ENCODE measurements at places on chromosomes 7 and 10.

GRCh38 chr7:114008696-114009095 lies 89.9 kb upstream of the PPP1R3A start:
- no peak for DNase-seq

- DNase-seq: no peak
Measured at GRCh38 chr10:86823565-86823964, 67.1 kb downstream of the BMPR1A start.

DNA sequence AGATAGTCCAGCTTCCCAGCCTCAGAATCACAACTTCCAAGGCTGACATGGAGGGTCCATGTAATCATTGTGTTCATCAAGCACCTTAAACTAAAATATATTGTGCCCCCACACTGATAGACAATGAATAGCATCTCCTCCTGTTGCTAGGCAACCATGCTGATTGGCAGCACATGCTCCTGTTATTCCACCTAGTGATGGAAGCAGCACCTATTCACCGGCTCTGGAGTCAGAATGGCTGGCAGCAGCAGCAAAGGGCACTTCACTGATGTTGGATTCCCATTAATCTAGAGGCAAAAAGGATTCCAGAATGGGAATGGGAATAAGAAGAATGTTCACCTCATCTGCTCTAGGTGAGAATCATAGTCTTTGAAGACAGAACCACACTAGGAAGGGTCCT lies 55.0 kb downstream of the RELN start:
- DNase-seq: no peak

DNA sequence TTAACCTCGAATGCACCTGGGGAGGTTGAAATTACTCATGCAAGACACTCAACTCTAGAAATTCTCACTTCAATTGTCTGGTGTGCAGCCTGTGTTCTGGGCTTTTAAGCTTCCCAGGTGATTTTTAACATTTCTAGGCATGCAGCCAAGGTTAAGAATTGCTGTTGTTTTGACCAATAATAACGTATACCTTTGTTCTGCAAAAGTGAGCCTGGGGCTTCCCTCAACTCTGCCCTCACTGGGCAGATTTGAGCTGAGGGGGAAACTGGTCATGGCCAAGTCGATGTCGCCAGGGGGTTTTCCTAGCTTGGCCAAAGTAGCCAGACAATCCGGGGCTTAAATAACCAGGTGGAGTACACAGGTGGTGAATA lies 568 bp downstream of the PRSS2 start:
- DNase-seq: no peak

DNA sequence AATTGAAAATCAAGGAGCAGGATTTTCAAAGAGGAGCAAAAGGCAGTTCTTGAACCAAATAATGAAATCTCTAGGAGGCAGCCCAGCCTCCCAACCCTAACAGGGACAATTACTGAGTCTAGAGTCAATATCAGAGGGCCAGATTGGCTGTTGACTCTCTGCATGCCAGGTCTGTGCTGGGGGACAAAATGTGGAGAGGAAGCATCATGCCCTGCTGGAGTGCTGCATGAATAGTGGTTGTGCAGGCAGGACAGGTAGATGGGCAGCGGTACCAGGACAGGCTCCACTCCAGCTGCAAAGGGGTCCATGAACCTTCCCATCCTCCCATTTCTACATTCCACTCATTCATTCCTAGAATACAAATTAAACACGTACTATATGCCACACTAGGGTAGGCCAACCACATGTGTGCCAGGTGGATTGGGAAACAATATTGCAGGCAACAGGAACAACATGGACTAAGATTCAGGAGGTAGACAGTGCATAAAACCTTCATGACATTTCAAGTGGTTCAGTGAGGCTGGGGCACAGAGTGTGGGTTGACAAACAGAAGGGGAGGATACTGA lies 30.4 kb upstream of the MAT1A start:
- no peak for DNase-seq

DNA sequence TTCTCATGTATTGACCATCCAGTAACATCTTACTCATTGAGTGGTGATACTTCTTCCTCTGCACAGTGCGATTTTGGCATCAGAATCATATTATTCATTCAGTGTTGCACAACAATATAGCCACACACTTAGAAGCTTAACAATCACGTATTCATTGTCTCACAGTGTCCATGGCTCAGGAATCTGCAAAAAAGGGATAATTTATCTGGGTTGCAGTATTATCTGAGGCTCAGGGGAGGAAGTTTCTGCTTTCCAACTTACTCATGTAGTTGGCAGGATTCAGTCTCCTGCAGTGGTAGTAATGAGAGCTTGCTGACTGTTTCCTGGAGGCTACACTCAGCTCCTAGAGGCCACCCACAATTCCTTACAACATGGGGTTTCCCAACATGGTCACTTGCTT lies 803.6 kb downstream of the SORCS1 start:
- DNase-seq: no peak

DNA sequence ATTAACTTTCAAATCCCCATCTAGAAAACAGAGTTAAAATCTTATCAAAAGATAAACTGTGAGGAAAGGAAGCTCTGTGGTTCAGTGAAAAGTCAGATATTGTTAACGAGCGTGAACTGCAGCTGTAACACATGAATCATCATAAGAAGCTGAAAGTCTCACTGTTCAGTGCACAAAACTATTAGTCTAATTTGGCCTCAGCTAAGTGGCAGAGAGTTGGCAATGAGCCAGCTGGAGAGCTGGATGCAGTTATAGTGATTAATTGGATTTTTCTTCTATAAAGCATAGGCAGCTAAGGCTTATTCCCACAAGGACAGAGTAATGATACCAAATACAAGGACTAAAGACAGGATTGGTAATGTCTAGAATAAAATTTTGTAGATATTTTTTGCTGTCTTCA lies 101.1 kb upstream of the ABCB5 start:
- no peak for DNase-seq

- DNase-seq: no peak
Measured at GRCh38 chr7:69919426-69920111, 321.3 kb downstream of the AUTS2 start.

DNA sequence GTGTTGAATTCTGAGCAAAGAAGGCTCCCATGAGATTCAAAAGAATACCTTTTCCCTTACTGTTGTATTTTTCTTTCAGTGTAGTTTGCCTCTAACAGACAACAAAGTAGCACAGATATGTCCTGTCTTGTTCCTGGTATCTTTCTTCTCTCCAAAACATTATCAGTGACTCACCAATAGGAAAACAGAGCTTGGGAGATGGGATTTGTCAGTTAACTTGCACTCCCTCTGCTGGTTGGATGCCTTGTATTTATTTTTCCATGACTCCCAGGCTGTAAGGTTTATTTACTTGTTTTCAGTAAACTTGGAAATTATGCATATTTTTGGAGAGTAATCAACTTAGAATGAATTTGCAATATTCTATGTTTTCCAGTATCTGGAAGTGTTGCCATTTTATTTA lies 129.7 kb downstream of the SAMD9 start:
- no peak for DNase-seq

- no peak for DNase-seq
Measured at GRCh38 chr7:2663121-2663886, 24.7 kb upstream of the AMZ1 start.

- DNase-seq: no peak
Measured at GRCh38 chr7:82715344-82715743, 271.8 kb upstream of the CACNA2D1 start.

DNA sequence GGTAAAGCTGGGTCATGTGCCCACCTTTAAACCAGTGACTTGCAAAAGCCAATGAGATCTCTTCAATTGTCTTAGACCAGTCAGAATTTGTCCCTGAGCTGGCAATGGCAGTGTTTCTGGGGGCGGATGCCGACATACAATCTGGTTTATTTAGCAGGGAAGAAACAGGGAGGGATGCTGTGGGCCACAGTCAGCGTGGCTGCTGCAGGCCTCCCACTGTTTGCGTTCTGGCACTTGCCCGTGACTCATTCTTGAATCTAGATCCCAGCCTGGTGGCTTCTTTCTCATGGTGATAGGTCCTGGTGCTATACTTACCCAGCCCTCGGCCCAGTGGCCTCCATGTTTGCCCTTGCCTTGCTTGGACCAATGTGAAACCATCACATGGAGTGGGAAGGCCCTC lies 3.1 kb upstream of the CPA1 start:
- no peak for DNase-seq

DNA sequence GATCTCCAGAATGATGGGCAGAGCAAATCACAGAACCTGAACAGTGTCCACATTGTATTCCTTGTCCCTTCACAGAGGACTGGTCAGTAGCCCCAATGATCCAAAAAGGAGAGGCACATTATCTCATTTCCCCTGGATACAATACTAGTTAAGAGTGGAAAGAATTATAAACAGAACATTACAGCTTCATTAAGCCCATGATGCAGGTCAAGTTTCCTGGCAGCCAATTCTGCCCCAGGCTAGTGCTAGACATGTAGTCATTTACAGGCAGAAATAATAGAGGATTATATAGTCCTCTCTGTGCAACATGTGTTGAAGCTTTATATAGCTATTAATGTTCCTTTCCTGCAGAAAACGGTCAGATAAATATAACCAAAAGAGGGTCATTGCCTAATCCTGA lies 124.3 kb upstream of the WNT16 start:
- DNase-seq: no peak

GRCh38 chr10:37754538-37755323 lies 102.7 kb downstream of the ZNF248 start:
- no peak for DNase-seq

GRCh38 chr7:88279323-88279722 lies 27.4 kb downstream of the STEAP4 start:
- no peak for DNase-seq

DNA sequence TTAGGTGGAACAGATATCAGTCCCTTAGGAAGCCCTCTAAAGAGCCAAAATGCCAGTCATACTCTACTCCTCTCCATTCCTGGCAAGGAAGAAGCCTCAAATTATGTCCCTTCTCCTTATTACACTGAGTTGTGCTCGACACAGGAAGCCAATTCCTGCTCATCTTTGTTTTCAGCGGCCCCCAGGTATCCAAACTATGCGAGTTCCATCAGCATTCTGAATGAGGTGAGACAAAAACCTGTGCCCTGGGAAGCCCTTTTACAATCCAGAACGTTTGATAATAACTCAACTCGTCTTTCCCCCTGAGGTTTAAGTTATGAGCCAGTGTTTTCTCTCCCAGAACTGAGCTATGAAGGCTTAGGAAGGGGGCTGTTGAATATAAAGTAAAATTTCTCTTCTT lies 580.5 kb downstream of the NXPH1 start:
- DNase-seq: no peak

DNA sequence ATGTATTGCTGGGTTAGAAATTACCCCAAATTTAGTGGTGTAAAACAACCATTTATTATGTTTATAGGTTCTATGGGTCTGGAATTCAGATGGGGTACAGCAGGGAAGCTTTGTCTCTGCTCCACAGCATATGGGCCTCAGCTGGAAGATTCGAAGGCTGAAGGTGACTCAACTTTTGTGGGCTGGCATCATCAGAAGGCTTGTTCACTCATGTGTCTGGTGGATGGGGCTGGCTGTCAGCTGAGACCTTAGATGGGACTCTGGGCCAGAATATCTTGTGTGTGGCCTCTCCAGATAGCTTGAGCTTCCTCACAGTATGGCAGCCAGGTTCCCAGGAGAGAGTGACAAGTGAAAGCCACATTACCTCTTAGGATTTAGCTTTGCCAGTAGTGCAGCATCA lies 45.9 kb downstream of the ZNF503 start:
- no peak for DNase-seq

- DNase-seq: no peak
Measured at GRCh38 chr7:123346766-123347165, 147.0 kb upstream of the SLC13A1 start.

GRCh38 chr7:36407636-36408550 lies 18.2 kb downstream of the ANLN start:
- no peak for DNase-seq

DNA sequence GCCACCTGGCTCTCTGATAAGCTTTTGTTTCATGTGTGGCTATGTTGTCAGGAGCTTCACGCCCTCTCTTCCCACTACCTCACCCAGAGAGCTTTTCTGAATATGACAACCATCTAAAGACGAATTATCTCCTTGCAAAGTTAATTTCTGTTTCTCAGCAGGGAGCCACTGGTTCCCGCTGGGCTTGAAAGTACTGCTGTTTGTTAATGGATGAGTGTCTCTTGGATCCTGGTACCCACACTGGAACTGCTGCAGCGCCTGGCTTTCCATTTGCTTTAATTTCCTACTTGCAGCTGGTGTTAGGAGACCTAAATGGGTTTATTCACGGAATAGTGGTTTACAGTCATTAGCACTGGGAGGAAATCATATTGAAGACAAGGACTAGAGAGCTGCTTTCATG lies 267.9 kb upstream of the LRGUK start:
- DNase-seq: no peak

GRCh38 chr10:123821136-123821535 lies 70.5 kb downstream of the CPXM2 start:
- no peak for DNase-seq

DNA sequence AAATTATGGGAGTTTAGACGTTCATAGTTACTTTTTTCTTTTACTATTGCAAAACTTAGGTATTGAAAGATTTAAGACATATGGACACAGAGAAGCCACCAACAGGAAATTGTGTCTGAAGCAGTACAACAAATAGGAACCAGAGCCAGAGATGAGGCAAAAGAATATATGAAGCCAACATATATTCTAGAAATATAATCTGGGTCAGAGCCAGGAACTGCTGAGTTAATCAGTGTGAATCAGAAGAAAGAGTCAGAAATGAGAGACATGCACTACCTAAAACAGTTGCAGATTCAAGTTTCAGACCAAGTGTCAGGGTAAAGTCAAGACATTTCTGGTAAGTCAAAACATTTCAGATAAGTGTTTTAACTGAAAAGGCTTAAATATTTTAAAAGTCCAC lies 67.7 kb downstream of the DGKB start:
- DNase-seq: no peak

DNA sequence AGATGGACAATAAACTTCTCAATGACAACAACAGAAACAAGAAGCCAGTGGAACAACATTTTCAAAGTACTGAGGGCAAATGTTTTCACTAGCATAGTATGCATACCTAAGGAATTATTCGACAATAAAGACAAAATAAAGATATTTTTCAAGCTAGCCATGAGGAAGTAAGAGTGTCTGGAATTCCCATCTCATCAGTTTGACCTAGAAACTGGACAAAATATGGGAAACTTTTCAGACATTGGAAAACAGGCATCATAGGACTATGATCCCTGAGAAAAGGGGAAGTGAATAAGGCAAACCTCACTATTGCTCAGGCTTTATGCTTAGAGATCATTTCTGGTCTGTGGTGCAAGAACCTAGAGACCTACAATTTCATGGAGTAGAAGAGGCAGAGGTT lies 86.3 kb downstream of the OAT start:
- no peak for DNase-seq

- DNase-seq: peak; percentile 55
Measured at GRCh38 chr7:42236266-42236975, 588 bp downstream of the GLI3 start.

DNA sequence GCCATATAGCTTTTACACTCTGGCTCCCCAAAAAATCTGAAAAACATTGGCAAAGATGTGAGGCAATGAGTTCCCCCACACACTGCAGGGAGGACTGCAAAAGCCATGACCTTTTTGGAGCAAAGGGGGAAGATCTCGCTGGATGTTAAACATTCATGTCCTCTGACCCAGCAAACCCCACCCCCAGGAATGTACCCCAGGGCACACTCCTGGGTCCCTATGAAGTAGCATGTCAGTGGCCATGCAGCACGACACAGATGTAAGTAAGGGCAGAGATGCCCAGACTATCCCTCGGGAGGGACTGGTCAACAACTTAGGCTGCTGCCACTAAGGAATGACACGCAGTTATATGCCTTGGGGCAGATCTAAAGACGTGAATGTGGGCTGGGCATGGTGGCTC lies 100.6 kb downstream of the DLG5 start:
- no peak for DNase-seq

GRCh38 chr10:105159268-105159667 lies 518.2 kb downstream of the SORCS3 start:
- no peak for DNase-seq

- no peak for DNase-seq
Measured at GRCh38 chr10:76675951-76676587, 961.5 kb downstream of the KCNMA1 start.
